ENCODE measurements at places on chromosomes 11 and 22.

- no peak for DNase-seq
These were observed 35.2 kb downstream of the IFT27 start for GRCh38 chr22:36740716-36741115.

DNA sequence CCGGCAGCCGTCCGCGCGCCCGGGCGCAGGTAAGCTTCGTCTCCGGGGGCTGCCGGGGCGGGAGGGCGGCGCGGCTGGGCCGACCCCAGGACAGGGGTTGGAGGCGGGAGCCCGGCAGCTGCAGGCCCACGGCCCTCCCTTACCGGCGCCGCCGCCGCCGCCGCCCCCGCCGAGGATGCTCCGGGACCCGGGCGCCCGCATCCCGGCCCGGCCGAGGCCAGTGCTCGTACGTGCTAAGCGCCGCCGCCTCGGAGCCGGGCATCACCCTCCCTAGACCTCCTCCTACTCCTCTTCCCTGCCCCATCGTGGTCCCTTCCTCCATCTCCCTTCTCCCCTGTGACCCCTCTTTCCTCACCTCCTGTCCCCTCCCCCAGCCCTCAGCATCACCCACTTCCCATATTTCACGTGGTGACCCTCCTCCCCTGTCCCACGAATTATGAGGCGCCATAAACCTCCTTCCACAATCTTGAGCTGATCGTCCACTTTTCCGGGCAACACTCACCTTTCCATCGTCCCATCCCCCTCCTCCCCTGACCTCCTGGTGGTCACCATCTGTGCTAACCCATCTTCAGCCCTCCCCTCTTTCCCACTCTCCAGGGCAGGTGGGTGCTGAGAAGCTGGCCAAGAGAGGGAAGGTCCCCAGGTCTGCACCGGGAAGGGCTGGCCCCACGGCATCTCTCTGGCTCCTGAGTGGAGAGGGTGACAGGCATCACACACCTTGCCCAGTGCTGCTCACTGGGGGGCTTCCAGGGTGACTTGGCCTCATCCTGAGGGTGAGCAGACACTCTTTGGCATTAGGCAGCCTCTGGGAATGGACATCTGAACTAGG, 612 bp downstream of the ASPHD2 start:
- no peak for DNase-seq

- no peak for DNase-seq
These were observed 48.5 kb downstream of the SVIP start for GRCh38 chr11:22780952-22781593.

DNA sequence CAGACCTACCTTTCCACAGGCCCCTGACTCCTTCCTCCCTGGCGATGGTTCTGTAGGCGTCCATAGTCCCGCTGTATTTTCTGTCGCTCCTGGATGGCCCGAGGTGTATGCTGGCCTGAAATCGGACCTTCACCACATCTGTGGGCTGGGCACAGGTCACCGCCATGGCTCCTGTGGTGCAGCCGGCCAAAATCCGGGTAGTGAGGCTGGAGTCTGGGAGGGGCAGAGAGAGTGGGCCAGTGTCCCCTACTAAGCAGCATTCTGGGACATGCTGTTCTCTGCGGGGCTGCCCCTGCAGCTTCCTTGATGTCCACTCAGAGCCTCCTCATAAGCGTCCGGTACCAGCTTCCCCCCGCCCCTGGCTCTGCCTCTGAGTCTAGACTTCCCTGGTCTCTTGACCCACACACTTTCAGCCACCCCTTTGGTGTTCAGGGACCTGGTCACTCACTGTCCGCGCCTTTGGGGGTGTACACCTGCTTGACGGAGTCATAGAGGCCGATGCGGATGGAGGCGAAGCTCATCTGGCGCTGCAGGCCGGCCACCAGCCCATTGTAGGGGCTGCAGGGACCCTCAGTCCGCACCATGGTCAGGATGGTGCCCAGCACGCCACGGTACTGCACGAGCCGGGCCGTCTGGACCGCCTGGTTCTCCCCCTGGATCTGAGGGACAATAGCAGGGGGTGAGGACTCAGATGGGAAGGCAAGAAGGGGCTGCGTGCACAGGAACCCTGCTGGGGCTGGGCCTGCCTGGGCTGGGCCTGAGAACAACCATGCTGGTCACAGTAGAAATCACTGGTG, 3.0 kb downstream of the UCP3 start:
- no peak for DNase-seq

DNA sequence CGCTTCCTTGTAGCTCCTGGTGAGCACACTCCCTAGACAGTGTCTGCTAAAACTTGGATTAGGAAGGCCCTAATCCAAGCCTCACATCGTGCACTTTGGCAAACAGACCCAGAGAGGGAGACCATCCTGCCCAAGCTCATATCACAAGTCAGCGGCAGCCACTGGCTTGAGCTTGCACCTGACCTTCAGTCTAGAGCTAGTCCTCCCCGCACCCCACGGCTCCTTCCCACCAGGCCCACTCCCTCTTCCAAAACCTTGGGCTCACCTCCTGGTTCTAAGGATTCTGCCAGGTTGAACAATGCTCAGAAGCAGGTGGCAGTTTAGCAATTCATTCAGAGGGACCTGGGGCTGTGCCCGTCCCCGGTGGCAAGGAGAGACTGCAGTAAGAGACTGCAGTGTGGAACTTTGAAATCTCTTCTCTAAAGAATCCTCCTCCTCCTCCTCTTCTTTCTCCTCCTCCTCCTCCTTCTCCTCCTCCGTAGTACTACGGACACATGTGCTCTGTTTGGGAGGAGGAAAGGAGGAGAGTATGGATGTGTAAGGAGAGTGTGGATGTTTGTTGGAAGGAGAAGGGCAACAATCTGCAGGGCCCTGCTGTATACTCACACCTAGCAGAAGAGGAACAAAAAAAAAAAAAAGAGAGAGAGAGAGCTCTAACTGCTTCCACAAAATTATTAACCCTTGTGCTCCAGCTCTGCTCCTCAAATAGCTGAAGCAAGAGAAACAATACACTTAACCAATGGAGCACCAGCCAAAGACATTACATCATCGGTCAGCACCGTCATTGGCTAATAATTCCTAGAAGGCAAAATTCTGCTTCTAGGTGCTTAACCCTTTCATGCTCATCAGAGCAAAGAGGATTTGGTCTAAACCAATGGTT, 6.0 kb downstream of the SYN3 start:
- DNase-seq, result no peak

GRCh38 chr11:92793189-92793588, 176.3 kb upstream of the MTNR1B start:
- DNase-seq, result no peak

DNA sequence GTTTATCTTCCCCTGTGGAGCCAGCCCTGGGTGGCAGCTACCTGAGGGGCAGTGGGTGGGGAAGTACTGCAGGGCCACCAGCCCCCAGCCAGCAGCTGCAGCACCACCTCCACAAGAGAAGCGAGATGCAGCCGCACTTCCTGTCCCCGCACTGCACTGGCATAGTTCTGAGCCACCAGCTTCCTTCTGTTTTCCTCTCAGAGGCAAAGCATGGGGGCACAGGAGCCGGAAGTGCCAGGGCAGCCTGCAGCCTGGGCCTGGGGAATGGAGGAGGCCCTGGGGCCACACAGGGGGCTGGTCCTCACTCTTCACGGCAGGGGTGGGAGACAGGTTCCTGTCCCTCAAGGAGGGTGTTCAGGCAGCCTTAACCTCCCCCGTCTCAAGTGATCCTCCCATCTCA, 11.9 kb upstream of the SH3BP1 start:
- no peak for DNase-seq

DNA sequence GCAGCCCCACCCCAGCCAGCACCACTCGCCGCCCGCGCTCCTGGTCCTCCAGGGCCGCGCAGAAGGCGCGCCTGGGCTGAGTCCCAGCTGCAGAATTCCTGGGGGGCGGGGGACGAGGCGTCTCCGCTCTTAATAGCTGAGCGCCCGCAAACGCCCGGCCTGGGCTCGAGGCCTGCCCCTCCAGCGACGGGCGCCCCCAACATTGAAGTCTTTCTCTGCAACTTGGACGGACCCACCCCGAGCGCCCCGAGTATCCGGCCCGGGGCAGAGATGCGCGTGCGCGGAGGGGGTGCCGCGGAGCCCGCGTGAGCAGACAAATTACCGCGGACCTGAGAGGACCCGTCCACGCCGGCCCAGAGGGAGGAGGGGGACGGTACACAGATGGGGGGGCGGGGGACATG, 6.7 kb upstream of the SYT7 start:
- no peak for DNase-seq

DNA sequence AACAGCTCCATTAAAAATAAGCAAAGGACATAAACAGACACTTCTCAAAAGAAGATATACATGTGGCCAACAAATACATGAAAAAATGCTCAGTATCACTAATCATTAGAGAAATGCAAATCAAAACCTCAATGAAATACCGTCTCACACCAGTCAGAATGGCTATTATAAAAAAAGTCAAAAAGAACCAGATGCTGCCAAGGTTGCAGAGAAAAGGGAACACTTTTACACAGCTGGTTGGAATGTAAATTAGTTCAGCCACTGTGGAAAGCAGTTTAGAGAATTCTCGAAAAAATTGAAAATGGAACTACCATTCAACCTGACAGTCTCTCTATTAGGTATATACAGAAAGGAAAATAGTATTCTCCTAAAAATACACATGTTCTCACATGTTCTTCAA, 102.4 kb upstream of the FIBIN start:
- DNase-seq, result no peak

DNA sequence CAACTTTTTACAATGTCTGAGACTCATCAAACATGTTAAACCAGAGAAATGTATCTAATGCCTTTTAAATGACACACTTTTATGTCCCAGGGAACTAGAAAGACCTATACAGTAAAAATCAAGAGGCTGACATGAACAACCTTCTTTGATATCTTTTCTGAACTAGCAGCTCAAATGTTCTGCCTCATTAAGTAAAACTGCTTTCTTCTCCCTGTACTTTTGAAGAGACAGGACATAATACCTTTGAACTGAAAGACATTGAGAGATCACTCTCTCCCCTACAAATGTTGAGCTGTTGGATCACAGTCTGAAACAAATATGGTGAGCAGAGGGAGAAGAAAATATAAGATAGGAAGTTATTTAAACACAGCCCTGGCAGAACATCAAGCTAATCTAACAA, 123.0 kb downstream of the FAM181B start:
- DNase-seq, result no peak

GRCh38 chr22:19799322-19800190, 39.0 kb downstream of the TBX1 start:
- DNase-seq, result peak; percentile 84

- no peak for DNase-seq
These were observed 21.4 kb downstream of the XRRA1 start for GRCh38 chr11:74927496-74927895.

GRCh38 chr11:130369713-130370112, 55.0 kb upstream of the ZBTB44 start:
- DNase-seq, result no peak

DNA sequence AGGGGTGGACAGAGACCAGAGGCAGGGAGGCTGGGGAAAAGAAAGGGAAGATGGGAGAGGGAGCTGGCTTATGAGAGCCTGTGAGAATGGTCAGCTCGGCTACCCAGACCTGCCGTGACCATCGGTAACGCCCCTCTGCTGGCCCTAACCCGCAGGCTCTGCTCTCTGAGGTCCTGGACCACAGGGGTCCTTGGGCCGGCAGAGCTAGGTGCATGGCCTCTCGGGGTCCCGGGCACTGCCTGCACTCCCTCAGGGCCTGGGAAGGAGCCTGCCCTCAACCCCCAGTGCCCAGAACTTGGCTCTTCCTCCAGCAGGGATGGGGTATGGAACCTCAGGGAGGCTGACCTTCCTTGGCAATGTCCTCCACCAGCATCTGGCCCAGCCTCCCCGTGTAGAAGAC, 13.2 kb downstream of the GGT5 start:
- no peak for DNase-seq

DNA sequence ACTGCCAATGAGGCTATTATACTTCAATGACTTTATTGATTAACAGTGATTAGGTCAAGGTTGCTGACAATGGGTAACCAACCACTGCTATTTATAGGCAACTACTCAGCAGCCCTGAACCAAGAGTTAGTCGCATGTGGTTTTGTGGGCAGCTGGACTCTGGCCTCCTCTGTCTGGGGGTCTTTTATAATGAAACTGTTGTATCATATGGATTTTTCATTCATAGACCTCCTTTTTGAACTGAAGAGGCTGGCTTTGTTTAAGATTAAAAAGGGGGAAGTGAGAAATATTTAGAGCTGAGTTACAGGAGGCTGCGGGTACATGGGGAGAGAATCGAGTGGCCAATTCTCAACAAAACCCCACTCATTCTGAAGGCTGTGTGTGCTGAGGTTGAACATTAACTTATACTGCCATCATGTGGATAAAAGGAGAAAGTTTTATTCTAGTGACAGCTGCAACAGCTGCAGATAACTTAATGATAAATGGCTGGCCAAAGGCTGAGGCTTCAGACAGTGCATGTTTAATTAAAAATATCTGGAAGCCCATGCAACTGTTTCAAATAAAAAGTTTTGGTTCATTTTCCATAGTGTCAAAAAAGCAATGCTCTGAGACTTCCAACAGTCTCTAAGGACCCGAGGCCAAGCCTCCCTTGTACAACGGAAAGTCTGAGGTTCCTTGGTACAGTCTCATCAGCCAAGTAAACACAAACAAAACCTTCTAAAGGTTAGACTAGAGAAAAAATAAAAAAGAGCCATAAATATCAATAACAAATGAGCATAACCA, 682.6 kb downstream of the KCNA4 start:
- DNase-seq, result peak; percentile 39

DNA sequence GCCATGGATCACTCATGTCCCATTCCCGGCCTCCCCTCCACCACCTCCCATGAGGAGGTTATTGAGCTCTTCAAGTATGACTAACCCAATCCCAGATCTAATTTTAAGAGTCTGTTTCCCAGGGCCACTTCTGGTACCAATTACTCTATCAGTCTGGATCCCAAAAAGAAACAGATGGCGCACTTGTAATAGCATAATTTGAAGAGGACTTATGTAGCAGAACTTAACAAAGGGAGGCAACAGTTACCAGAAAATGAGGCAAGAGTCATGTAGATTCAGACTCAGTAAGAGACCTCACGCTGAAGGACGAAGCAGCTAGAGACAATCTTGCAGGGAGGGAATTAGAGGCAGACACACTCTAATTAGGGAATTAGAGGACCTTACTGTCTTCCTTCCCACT, 46.9 kb downstream of the DDX6 start:
- peak; percentile 81 for DNase-seq

- DNase-seq, result no peak
These were observed 180.6 kb upstream of the GRIA4 start for GRCh38 chr11:105429096-105429910.

GRCh38 chr11:224424-224823, 11.7 kb downstream of the SIRT3 start:
- DNase-seq, result no peak

Measured in skin of body (tissue), 3 donors.